Common myeloid progenitor, CD34-positive (primary cell): ENCODE measurements at places on chromosomes 4 and X.
A peak's percentile ranks its signal among the peaks of the same experiment; 100 is the strongest.

DNA sequence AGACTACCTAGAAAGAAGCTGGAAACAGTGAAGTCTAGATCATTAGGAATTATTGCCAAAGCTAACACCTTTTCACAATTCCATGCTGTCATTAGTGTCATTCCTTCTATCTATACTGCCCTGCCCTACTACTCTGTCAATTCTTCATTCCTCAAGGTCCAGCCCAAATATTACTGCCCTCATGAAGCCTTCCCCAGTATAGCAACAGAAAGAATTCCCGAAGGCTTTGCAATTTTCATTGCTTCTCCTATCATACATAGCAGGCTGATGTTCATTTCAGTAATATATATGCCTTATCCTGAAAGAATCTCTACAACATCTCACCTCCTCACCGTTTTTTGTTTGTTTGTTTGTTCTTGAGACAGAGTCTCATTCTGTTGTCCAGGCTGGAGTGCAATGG lies 63.9 kb downstream of the APBB2 start:
- no peak for DNase-seq

DNA sequence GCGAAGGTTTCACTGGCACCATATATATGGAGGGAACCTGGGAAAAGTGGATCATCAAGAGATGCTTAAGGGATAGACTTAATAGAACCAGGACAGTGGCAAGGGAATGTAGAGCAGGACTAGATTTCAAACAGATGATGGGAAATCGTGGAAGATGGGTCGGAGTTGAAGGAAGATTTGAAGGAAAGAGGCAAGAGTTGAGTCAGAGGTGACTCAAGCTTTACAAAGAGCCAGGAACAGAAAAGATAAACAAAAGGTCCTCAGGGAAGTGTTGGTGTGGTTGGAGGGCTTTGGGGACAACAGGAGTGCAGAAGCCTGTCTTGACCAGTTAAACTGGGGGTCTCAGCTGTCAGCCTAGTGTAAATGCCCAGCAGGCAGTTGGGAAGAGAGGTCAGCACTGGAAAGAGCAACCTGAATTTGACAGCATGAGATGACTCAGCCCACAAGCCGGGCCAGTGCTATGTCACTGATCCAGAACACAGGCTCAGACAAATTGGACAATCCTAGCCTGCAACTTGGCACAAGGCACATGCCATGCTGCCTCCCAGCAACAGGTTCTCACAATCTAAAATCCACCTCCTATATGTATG lies 230.5 kb downstream of the IDS start:
- no peak for DNase-seq

GRCh38 chr4:97720869-97721432 lies 422.3 kb downstream of the STPG2 start:
- peak; percentile 77 for DNase-seq

DNA sequence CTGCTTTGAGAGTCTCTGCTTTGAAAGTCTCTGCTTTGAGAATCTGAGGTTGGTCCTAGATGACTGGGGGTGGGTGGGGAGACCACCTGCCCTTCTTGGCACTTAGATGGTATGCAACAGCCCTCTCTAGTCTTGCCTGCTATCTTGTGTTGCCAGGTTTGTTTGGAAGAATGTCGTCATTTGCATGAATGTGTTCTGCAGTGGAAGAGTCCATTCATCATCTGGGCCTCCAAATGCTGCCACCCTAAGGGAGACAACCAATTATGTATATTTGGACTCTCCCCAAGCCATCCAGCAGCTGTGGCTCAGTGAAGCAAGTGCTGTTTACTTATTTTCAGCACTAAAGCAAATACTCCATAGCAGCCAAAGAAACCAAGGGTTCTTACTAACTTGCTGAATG lies 44.6 kb upstream of the TRPC5OS start:
- no peak for DNase-seq

DNA sequence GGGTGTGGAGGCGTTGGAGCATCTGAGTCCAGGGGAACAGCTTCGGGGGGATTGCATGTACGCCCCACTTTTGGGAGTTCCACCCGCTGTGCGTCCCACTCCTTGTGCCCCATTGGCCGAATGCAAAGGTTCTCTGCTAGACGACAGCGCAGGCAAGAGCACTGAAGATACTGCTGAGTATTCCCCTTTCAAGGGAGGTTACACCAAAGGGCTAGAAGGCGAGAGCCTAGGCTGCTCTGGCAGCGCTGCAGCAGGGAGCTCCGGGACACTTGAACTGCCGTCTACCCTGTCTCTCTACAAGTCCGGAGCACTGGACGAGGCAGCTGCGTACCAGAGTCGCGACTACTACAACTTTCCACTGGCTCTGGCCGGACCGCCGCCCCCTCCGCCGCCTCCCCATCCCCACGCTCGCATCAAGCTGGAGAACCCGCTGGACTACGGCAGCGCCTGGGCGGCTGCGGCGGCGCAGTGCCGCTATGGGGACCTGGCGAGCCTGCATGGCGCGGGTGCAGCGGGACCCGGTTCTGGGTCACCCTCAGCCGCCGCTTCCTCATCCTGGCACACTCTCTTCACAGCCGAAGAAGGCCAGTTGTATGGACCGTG lies 2.2 kb downstream of the AR start:
- DNase-seq: no peak

DNA sequence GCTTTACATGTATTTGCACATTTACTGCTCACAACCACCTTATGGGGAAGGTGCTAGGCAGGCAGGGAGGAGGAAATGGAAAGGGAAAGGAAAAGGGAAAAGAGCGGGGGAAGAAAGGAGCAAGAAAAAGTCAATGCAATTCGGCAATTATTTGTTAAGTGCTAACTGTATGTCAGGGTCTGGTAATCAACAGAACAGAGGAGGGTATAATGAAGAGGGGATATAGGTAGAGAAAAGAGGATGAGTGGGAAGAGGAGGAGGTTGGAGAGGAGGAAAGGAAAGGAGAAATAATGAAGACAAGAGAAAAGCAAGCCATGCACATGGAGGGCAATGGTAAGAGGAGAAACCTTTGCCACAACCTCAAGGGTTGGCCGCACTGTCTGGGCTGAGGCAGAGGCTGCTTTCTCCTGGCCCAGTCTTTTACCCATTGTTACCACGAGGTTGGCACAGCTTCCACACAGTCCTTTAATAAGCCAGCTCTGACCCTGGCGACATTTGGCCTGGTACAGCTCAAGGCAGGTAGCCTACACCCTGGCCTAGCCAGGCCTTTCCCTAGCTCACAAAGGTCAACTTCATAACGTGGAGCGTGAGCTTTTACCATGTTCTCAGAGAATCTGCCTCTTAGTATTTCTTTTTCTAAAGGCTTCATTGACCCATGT lies 836 bp downstream of the BTK start:
- no peak for DNase-seq

GRCh38 chr4:1285151-1285789 lies 4.4 kb upstream of the MAEA start:
- DNase-seq: no peak

GRCh38 chr4:75135068-75135825 lies 202.3 kb downstream of the PARM1 start:
- DNase-seq: no peak

- no peak for DNase-seq
Observed at GRCh38 chrX:153634236-153634635, 12.8 kb upstream of the DUSP9 start.

GRCh38 chr4:2354760-2355159 lies 63.7 kb downstream of the ZFYVE28 start:
- peak; percentile 11 for DNase-seq

DNA sequence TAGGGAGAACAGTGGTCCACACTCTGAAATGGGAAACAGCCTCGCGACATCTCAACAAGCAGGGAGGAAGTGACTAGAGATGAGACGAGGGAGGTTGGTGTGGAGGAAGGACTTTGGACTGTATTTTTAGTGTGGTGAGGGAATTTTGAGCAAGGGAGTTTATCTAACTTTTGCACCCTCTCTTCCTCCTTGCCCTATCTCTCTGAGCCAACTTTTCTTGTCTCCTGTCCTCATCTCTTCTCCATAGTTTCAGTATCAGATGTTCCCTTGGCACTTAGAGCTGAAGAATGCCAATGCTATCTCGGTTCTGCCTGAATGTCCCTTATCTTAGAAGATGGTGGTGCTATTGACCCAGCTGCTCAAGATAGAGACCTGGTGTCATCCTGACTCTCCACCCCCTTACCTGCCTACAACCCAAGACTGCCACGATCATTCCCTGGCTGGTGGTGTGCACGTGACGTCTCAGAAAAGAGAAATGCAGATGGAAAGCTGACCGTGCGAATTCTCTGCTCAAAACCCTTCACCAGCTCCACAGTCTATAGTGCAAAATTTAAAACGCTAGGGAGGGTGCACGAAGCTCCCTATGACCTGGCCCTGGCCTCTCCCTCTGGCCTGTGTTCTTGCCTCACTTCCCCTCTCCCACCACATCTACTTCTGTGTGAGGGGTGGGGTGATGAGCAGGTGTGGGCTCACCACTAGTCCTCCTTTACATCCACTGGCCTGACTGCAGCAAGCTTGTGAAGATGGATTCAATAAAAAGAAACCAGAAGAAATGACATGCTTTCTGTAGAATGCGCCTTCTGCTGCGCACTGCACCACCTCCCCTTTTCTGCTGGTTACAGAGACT lies 20.9 kb downstream of the MPP1 start:
- DNase-seq: peak; percentile 40

- peak; percentile 57 for DNase-seq
Observed at GRCh38 chrX:153779891-153780677, 757 bp upstream of the SRPK3 start.

GRCh38 chr4:87382931-87383330 lies 8.1 kb downstream of the HSD17B11 start:
- no peak for DNase-seq

- no peak for DNase-seq
Observed at GRCh38 chrX:16130707-16131106, 7.3 kb downstream of the GRPR start.

GRCh38 chr4:77352192-77352591 lies 195.2 kb downstream of the CCNG2 start:
- DNase-seq: no peak

GRCh38 chr4:165288639-165289422 lies 38.6 kb upstream of the MSMO1 start:
- no peak for DNase-seq

GRCh38 chrX:153609917-153610835 lies 11.2 kb upstream of the CCNQ start:
- peak; percentile 80 for DNase-seq

DNA sequence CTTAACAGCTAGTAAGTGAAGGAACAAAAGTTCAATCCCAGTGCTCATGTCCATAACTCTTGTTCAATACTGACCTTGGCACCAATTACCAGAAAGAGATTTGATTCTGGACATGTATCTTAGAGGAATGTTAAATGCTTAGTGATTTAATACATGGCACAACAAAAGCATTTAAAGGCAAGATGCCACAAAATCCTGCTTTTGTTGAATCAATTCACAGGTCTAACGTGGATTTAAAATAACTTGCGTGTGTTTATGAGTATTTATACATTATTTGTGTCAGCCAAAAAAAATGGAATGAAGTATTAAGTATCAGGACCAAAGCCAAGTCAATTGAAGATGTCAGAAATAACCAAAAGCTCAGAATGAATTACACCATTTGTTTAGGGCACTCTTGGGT lies 85.4 kb upstream of the GIMD1 start:
- DNase-seq: no peak

GRCh38 chr4:41744572-41745291 lies 3.8 kb downstream of the PHOX2B start:
- DNase-seq: no peak

DNA sequence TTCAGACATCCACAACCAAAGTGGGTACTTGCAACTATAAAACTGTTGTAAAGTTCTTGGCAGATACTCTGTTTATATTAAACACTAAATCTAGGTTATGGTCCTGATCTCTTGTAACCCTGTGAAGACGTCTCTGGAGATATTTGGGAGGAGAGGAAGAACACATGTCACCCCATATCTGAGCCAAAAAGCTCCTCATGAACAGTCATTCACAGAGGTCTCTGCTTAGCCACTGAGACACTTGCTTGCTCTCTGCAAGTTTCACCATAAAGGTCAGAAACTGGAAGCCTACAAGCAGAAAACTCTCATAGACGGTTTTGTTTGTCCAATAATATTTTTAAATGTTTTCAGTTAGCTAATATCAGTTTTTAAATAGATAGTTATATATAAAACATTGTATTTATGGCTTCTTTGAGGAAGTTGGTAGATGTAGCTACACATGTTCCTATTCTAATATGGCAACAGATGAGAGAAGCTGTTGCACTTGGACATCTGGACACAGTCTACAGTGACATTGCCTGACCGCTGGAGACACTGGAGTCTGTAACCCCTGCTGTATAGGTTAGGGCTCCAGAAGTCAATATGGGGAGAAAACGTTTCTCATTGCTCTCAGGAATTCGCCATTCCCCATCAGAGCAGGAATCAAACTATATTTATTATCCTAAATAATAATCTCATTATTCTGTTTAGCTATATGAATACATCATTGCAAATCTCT lies 73.6 kb downstream of the C4orf46 start:
- no peak for DNase-seq

- no peak for DNase-seq
Observed at GRCh38 chr4:83959160-83959559, 423.3 kb downstream of the GPAT3 start.

DNA sequence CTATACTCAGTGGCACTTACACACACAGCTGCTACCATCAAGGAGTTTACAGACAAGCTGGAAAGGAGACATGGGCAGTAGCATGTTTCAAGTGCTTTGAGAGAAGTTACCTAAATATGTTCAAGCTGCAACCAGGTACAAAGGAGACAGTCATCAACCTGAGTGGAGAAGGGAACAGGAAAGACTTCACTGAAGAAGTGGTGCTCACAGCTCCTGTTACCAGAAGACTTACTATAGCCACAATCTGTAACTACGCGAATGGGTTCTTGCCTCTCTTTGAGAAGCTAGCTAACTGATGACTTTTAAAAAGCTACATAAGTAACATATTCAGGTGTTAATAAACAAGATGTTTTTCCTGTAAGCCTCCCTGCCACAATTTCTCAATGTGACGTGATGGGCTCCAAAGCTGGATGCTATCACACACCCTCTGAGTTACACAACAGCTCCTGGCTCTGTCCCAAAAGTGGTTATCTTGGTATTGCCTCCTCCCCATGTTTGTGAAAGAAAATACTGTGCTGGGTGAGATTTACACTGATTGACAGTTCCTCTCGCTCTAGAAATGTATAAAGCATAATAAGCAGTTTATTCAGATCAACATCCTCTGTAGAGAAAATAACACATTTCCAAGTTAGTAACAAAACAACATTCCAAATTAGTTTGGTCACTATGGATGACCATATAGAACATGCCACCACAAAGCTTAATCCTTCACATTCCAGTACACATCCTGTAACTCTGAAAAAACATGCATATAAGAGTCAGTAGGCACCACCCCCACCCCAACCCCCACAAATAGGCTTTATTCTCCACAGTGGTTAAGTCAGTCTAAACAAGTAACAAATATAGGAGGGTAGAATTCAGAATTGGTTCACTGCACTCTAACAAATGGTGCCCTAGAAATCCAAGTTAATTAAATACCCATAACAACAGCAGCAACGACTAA lies 81.8 kb downstream of the FRYL start:
- peak; percentile 76 for DNase-seq

- DNase-seq: no peak
Observed at GRCh38 chrX:35251226-35251625, 308.6 kb downstream of the FAM47B start.

GRCh38 chr4:118957722-118958445 lies 69.2 kb downstream of the SYNPO2 start:
- no peak for DNase-seq
